ENCODE measurements at places on chromosomes 2 and 18. TPM values are rescaled to one million over a fixed set of nuclear protein-coding genes. Genes with fewer than 3 reads are reported as not detected.
A peak's percentile ranks its signal among the peaks of the same experiment; 100 is the strongest.

DNA sequence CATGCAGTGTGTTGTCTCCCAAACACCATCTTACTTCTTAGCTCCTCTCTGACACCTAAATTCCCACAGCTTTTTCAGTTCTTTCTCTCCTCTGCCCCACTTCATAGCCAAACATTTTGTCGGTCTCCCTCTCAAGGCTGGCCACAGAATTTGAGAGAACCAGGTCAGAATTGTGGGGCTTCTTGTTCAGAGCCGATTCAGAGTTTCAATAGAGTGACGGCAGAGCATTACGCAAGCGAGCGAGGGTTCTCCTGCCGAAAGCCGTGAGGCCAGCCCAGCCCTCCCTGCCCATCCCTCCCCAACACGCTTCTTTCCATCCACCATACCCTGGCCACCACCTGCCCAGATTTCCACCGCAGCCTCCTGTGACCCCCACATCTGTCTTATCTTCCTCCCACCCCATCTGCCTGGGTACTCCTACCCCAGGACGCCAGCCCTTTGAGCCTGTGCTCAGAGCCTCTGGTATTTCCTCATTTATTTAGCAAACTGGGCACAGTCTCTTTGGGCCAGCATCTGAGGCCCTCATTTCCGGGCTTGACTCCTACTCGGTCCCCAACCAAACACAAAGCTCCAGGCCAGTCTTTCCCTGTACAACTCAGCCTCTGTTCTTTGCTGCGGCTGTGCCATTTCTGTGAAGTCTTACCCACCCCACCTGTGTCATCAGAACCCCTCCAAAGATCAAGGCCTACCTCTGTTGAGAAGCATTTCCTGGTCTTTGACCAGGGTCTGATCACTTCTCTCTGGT lies 70.0 kb upstream of the MAP4K4 start:
- H3K27ac ChIP-seq: no peak overlapping the region
- no peaks in the 10 kb centered on the region for H3K36me3 ChIP-seq
- DNase-seq: no peak
- H3K4me3 ChIP-seq: no peak overlapping the region
- no peaks in the 10 kb centered on the region for H3K4me1 ChIP-seq

DNA sequence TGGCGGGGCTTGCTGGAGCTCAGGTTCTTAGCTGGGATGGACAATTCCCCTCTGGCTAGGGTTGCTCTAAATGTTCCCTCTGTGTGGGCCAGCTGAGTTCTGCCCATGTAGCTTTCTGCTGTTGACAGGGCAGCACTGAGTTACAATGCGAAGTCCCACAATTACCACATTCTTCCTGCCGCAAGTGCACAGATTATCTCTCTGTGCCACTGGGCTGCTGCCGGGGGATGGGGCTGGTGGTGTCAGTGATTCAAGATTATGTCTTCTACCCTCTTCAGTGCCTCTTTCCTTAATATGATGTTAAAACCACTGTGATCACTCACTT lies 708.1 kb downstream of the SLC4A3 start:
- H3K27me3 ChIP-seq: no peaks in the 10 kb centered on the region
- H3K4me1 ChIP-seq: no peaks in the 10 kb centered on the region
- no peak for DNase-seq
- no peak overlapping the region for H3K27ac ChIP-seq
- no peak overlapping the region for H3K4me3 ChIP-seq

DNA sequence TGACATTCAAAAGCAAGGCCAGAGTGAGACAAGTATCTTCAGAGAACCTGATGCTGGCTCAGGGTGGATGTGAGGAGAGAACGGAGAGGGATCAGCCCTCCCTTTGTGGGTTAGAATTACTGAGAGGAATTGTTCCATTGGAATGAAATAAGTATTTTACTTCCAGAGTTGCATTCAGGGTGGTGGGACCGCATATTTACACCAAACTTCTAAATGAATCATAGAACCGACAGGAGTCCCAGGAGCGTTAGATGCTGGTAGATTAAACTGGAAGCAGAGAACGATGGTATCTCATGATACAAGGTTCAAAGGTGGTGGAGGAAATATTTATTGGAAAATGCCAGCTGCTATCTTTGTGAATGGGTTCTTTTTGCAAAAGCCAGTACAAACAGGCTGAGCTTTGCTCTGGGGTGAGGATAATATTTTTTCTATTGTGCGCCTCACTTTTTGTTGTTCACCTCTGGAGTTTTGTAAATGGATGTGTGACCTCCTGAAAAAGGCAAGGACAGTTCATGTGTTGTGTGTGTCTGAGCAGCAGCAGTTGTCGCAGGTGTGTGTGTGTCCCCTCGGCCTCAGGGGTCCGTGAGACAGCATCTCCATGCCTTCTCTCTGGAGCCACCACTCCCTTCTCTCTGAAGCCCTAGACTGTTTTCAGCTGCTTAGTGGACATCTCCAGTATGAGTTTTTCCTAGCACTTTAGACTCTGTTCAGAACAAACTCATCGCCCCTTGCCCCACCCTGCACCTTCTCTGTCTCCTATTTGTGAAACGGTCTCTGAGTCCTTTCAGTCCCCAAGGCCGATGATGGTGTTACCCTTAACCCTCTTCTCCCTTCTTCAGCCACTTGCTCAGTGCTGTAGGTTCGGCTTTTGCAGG lies 17.8 kb downstream of the MTCL1 start:
- peaks cover 7% of the 10 kb centered on the region for H3K36me3 ChIP-seq
- no peaks in the 10 kb centered on the region for H3K27me3 ChIP-seq
- no peak overlapping the region for H3K27ac ChIP-seq
- DNase-seq: no peak

GRCh38 chr2:141967980-141968379 lies 162.8 kb downstream of the LRP1B start:
- H3K27me3 ChIP-seq: no peaks in the 10 kb centered on the region
- no peaks in the 10 kb centered on the region for H3K36me3 ChIP-seq
- no peak overlapping the region for H3K4me3 ChIP-seq
- H3K4me1 ChIP-seq: no peaks in the 10 kb centered on the region
- no peak for DNase-seq

GRCh38 chr2:118097657-118098056 lies 9.4 kb downstream of the INSIG2 start:
- no peak overlapping the region for H3K4me3 ChIP-seq
- peaks cover 4% of the 10 kb centered on the region for H3K4me1 ChIP-seq
- DNase-seq: peak; percentile 66
- H3K27ac ChIP-seq: no peak overlapping the region
- H3K36me3 ChIP-seq: peaks cover 3% of the 10 kb centered on the region

DNA sequence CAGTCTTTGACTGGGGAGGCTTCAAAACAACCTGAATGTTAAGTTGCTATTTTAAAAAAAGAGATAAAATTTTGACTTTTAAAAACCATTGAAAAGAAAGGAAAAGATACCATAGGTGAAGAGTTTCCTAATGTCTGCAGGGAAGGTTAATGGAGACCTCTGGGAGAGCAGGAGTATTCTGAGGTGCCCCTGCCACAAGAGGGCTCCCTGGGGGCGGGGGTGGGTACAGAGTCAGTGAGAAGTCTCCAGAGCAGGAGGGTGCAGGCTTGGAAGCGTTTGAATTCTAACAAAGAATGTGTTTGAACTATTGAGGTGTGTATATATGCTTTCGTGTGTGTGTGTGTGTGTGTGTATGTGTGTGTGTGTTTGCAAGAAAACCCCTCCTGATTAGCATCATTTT lies 46.7 kb upstream of the ST6GAL2 start:
- no peaks in the 10 kb centered on the region for H3K36me3 ChIP-seq
- no peaks in the 10 kb centered on the region for H3K27me3 ChIP-seq
- no peaks in the 10 kb centered on the region for H3K4me1 ChIP-seq
- H3K27ac ChIP-seq: no peak overlapping the region
- H3K4me3 ChIP-seq: no peak overlapping the region

GRCh38 chr2:69565431-69565839 lies 78.1 kb downstream of the AAK1 start:
- no peaks in the 10 kb centered on the region for H3K36me3 ChIP-seq
- no peak overlapping the region for H3K27ac ChIP-seq
- no peak overlapping the region for H3K4me3 ChIP-seq

DNA sequence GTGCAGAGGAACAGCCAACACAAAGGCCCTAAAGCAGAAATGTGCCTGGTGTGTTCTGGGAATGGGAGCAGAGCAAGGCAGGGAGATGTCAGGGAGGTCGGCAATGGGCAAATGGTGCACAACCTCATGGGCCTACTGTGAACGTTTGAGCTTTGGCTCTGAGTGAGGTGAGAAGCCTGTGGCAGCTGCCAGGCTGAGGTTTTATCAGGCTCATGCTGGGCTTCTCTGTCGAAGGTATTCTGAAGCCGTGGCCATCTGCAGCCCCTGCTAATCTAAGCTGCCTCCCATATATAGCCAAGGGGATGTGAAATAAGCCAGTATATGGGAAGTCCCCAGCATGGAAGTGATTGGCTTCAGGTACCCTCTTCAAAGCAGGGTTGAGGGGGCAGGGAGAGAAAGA lies 193.3 kb downstream of the SLC4A3 start:
- no peak overlapping the region for H3K27ac ChIP-seq
- no peak for DNase-seq

GRCh38 chr2:66919286-66919685 lies 477.8 kb upstream of the ETAA1 start:
- H3K27ac ChIP-seq: no peak overlapping the region
- no peak for DNase-seq
- H3K4me3 ChIP-seq: no peak overlapping the region
- H3K27me3 ChIP-seq: no peaks in the 10 kb centered on the region
- H3K4me1 ChIP-seq: no peaks in the 10 kb centered on the region

DNA sequence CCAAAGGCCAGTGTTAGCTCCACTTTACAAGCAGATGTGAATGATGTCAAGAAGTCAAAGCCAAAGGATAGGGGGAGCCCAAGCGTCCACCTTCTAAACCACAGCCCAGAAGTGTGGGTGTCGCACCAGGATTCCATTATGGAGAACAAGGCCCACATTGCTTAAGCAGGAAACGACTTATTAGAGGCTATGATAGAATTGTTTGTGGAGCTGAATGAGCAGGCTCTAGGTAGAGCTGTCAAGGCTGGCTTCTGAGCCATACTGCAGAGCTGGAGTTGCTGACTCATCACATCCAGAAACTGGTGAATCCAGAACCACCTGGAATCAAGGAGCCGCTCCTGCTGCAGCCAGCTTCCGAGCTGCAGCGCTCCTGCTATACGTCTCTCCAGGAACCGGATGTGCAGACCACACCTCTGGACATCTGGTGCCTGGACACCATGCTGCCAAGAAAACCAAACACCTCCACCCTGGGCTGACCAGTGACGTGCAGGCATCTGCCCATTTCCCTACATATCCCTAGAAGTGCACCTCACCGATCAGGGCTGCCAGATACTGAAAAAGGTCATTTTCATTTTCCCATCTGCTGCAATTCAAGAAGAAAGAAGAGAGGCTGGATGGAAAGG lies 6.2 kb upstream of the TWIST2 start:
- H3K4me1 ChIP-seq: no peaks in the 10 kb centered on the region
- H3K36me3 ChIP-seq: no peaks in the 10 kb centered on the region
- no peak overlapping the region for H3K4me3 ChIP-seq
- H3K27ac ChIP-seq: no peak overlapping the region

DNA sequence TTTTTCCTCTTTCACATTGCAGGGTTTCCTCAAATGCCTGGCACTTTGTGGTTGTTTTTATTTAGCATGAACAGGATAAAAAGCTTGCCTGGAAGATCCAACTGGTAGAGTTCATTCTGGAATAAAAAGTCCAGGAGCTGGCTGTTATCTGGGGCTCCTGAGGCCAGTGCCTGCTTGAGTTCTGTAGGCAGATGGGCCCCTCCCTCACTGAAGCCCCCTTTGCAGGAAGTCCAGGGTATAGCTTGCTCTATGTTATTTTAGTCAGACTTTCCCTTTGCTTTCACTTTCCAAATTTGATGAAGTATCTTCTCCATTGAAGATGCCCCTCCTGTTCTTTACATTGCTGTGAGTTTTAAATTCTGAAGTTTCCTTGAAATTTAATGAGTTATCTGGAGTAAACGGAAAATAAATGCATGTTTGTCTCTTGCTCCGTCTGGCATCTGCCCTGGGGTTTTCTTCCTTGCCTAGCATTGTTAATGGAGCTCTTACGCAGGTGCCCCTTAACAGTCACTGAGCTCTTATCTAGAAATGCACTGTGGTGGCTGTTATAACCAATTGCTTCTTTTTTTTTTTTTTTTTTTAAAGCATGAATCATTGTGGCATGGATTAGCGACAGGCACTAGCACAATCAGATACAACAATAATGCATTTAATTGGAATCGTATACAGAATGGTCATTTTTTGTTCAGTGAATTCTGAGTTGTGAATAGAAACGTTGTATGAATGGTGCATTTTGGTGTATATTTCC lies 27.0 kb upstream of the LPIN1 start:
- H3K36me3 ChIP-seq: no peaks in the 10 kb centered on the region
- no peak overlapping the region for H3K27ac ChIP-seq
- no peak for DNase-seq
- peaks cover 61% of the 10 kb centered on the region for H3K27me3 ChIP-seq
- H3K4me1 ChIP-seq: peaks cover 9% of the 10 kb centered on the region

DNA sequence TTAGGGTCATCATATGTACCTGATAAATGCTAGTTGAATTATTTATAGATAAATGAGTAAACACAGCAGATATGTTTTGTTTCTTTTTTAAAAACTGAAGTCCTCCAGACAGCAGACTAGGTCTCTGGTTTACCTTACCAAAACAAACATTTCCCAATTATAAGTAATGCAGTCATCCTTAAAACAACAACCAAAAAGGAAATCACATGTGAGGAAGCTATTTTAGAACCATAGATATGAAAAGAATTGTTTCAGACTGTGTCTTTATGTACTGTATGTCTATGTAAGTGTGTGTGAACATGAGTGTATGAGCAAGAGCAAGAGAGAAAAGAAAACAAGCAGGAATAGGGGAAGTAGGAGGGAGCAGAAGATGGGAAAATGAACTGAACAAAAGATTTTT lies 441.0 kb downstream of the CPS1 start:
- H3K27ac ChIP-seq: no peak overlapping the region
- H3K4me3 ChIP-seq: no peak overlapping the region
- H3K36me3 ChIP-seq: no peaks in the 10 kb centered on the region
- DNase-seq: no peak

DNA sequence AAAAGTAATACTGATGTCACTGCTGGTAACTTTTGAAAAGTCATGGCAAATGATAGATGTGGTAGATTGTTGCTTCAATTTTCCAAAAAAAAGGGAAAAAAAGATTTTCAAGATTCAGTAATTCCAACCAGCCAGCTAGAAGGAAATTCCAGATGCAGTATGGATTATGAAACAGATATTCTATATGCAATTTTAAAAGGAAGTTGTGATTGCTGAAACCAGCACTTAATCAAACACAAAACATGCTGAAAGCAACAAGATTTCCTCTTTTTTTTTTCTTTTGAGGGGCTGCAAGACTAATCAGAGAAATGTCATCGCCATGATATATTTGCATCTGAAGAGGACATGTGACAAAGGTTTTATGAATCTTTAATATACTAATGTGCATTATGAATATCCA lies 5.1 kb upstream of the HNMT start:
- no peaks in the 10 kb centered on the region for H3K27me3 ChIP-seq
- H3K4me3 ChIP-seq: no peak overlapping the region
- DNase-seq: no peak
- no peaks in the 10 kb centered on the region for H3K4me1 ChIP-seq
- no peak overlapping the region for H3K27ac ChIP-seq
- H3K36me3 ChIP-seq: no peaks in the 10 kb centered on the region

DPP4 gene
- total RNA-seq: 0.18 TPM

NPPC gene
- not detected for total RNA-seq

INHBB gene
- not detected for total RNA-seq

YPEL5 gene
- total RNA-seq: 12.3 TPM

RNF152 gene
- 0.04 TPM for total RNA-seq
